ENCODE measurements at places on chromosomes 2 and 18. TPM values are rescaled to one million over a fixed set of nuclear protein-coding genes. Genes with fewer than 3 reads are reported as not detected.
A peak's percentile ranks its signal among the peaks of the same experiment; 100 is the strongest.

GRCh38 chr2:236968101-236968879 lies 117.4 kb upstream of the COPS8 start:
- H3K27me3 ChIP-seq = no peaks in the 10 kb centered on the region
- peaks cover 17% of the 10 kb centered on the region for H3K4me1 ChIP-seq
- H3K4me3 ChIP-seq = no peak overlapping the region
- DNase-seq = no peak
- no peaks in the 10 kb centered on the region for H3K36me3 ChIP-seq

DNA sequence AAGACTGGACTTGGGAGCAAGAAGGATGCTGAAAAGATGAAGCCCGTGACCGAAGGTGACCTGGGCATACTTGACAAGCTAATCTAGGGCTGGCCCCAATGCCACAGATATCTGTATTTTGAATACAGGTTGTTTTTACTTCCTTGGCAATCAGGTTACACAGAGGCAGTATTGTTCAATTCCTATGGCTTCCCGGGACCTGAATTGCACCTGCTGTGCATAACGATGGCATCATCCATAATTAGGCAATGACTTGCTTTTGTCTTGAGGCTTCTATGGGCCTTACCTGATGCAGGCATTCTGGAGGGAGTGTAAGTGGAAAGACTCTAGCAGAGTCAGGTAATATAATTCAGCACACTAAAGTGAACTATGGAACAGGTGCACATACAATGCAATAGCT lies 60.6 kb upstream of the CUL3 start:
- H3K27me3 ChIP-seq = no peaks in the 10 kb centered on the region
- no peaks in the 10 kb centered on the region for H3K4me1 ChIP-seq
- no peaks in the 10 kb centered on the region for H3K36me3 ChIP-seq
- DNase-seq = no peak
- H3K27ac ChIP-seq = no peak overlapping the region
- no peak overlapping the region for H3K4me3 ChIP-seq

- H3K4me3 ChIP-seq = no peak overlapping the region
- DNase-seq = no peak
- H3K4me1 ChIP-seq = no peaks in the 10 kb centered on the region
- no peaks in the 10 kb centered on the region for H3K27me3 ChIP-seq
- no peak overlapping the region for H3K27ac ChIP-seq
- H3K36me3 ChIP-seq = no peaks in the 10 kb centered on the region
Measured at GRCh38 chr2:172147944-172148650, 45.4 kb upstream of the DLX2 start.

- DNase-seq = no peak
- H3K4me1 ChIP-seq = peaks cover 7% of the 10 kb centered on the region
- H3K27ac ChIP-seq = no peak overlapping the region
- H3K36me3 ChIP-seq = no peaks in the 10 kb centered on the region
- no peaks in the 10 kb centered on the region for H3K27me3 ChIP-seq
Measured at GRCh38 chr2:227870710-227871374, 589 bp upstream of the DAW1 start.

GRCh38 chr2:165008730-165009315 lies 53.5 kb upstream of the SLC38A11 start:
- no peaks in the 10 kb centered on the region for H3K36me3 ChIP-seq
- H3K27me3 ChIP-seq = no peaks in the 10 kb centered on the region
- H3K27ac ChIP-seq = peak overlapping the region; percentile 82
- DNase-seq = peak; percentile 25
- H3K4me3 ChIP-seq = no peak overlapping the region
- peaks cover 25% of the 10 kb centered on the region for H3K4me1 ChIP-seq

DNA sequence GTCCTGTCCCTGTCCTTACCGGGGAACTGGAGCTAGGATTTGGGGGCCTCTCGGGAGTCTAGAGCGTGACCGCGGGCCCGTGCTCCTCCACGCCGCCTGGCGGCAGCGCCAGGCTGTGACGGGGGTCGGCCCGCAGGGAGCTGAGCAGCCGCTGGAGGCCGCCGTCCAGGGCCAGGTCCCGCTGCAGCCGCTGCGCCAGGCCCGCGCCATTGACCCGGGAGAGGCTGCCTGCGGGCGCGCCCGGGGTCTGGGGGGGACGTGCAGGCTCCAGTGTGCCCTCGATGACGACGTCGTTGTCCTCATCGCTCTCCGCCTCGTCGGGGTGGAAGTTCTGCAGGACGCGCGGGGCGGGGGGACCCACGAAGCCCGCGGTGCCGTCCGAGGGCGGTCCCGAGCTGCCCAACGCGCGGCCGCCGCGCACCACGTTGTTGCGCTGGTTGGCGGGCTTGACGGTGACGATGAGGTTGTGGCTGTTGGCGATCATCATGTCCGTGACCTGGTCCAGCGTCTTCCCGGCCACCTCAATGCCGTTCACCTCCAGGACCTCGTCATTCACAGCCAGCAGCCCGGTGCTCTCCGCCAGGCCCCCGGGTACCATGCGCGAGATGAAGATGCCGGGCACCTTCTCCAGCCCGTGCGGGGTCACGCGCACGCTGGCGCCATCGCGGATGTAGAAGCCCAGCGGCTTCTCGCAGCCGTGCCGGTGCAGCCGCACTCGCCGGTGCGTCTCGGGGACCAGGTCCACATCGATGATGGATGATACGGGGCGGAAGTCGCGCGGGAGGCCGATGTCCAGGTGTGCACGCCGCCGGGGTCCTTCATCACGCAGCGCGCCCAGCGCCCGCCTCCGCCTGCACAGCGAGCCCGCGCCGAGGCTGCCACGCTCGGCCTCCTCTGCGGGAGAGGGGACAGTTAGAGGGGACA lies 50.9 kb downstream of the ADNP2 start:
- no peaks in the 10 kb centered on the region for H3K36me3 ChIP-seq
- H3K4me1 ChIP-seq = no peaks in the 10 kb centered on the region
- no peaks in the 10 kb centered on the region for H3K27me3 ChIP-seq
- H3K4me3 ChIP-seq = no peak overlapping the region
- peak; percentile 47 for DNase-seq

DNA sequence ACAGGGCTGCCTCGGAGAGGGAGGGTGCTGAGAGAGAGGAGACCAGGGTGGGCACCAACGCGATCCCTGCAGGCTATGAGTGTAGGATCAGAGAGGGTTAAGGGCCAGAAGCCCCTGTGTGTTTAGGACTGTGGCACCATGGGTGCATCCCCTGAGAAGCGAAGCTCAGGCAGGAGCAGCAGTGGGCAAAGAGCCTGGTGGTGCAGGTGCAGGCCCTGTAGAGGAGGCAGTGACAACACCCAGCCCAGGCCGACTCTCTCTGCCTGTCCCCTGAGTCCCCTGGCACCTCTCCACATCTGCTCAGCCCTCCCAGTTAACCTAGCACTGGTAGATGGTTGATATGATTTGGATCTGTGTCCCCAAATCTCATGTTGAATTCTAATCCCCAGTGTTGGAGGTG lies 139.8 kb downstream of the RNF152 start:
- H3K27ac ChIP-seq = no peak overlapping the region
- H3K36me3 ChIP-seq = no peaks in the 10 kb centered on the region
- H3K27me3 ChIP-seq = no peaks in the 10 kb centered on the region
- peaks cover 5% of the 10 kb centered on the region for H3K4me1 ChIP-seq

DNA sequence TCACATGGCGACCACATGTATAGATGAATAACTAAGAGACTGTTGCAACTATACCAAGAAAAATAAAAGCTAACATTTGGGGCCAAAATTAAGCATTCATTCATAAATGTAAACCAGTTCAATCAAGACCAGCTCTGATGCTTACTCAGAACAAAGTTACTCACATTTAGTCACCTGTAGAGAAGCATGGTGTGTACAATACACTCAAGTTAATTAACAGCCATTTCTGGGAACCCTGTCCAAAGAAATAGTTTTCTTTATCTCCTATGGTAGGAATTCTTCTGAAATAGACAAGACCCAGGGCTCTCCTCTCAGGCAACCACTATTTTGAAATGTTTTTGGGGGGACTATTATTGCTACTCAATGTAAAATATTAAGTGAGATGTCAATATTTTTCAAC lies 1.6 kb downstream of the SCN3A start:
- no peak overlapping the region for H3K4me3 ChIP-seq
- H3K27ac ChIP-seq = no peak overlapping the region
- no peaks in the 10 kb centered on the region for H3K36me3 ChIP-seq
- DNase-seq = no peak

DNA sequence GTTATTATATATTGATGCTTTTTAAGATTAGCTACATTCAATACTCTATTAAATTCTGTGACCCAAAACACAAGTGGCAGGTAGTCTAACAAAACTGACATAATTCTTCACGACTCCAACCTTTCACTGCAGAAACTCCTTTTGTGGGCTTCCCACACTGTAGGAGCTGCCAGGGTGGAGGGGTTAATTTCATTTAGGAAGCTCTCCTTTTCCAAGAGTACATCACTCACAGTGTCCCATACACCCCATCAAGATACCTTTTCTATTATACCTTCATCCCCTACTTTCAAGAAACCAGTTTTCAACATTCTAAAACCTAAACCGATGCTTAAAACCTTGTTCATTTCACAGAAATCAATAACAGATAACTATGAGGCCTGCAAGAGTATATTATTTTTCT lies 825 bp downstream of the THUMPD2 start:
- H3K27ac ChIP-seq = peak overlapping the region; percentile 81
- H3K4me1 ChIP-seq = peaks cover 27% of the 10 kb centered on the region
- DNase-seq = no peak
- peak overlapping the region; percentile 61 for H3K4me3 ChIP-seq
- no peaks in the 10 kb centered on the region for H3K27me3 ChIP-seq

- no peak for DNase-seq
- no peaks in the 10 kb centered on the region for H3K36me3 ChIP-seq
- H3K27me3 ChIP-seq = no peaks in the 10 kb centered on the region
- no peak overlapping the region for H3K4me3 ChIP-seq
- H3K4me1 ChIP-seq = peaks cover 17% of the 10 kb centered on the region
Measured at GRCh38 chr18:49970319-49970718, 157.0 kb upstream of the ACAA2 start.

DNA sequence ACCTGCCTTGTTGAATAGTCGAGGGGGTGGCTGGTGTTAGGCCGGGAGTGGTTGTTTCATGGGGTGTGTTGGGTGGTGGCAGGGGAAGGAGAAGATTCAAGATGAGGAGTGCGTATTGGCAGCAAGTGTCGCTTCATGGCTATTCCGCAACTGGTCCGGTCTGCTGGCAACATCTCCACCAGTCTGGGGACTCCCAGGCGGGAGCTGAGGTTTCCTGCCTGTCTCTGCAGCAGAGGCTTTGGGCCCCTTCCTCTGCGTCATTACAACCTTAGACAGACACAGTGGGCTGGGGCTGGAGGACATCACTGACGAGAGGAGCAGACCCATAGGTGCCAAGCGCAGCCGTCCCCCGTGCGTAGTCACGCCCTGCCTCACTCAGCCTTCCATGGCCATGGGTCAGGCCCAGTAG lies 64.0 kb upstream of the MCFD2 start:
- no peak overlapping the region for H3K4me3 ChIP-seq
- H3K4me1 ChIP-seq = peaks cover 48% of the 10 kb centered on the region
- H3K27ac ChIP-seq = peak overlapping the region; percentile 96
- H3K36me3 ChIP-seq = no peaks in the 10 kb centered on the region
- DNase-seq = no peak

GRCh38 chr2:75959724-75960471 lies 249.2 kb upstream of the GCFC2 start:
- no peaks in the 10 kb centered on the region for H3K27me3 ChIP-seq
- H3K4me1 ChIP-seq = no peaks in the 10 kb centered on the region
- no peaks in the 10 kb centered on the region for H3K36me3 ChIP-seq
- no peak for DNase-seq

DNA sequence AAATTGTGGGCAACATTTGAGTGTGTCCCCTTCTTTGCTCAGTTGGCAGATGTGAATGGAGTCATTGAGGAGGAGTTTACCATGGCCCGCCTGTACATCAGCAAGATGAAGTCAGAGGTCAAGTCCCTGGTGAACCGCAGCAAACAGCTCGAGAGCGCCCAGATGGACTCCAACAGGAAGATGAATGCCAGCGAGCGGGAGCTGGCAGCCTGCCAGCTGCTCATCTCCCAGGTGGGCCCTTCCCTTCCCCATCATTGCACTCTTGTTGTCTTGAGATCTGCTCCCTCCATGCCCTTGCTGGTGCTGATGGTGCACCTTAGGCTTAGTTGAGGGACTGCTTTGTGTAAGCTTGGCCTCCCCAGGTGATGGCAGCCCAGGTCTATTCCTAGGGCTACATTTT lies 47.5 kb upstream of the LYPD6B start:
- H3K27me3 ChIP-seq = no peaks in the 10 kb centered on the region
- DNase-seq = no peak
- no peak overlapping the region for H3K4me3 ChIP-seq
- no peaks in the 10 kb centered on the region for H3K36me3 ChIP-seq
- H3K27ac ChIP-seq = no peak overlapping the region

GRCh38 chr2:191481305-191482070 lies 196.4 kb upstream of the NABP1 start:
- no peak for DNase-seq
- no peak overlapping the region for H3K27ac ChIP-seq
- H3K4me3 ChIP-seq = no peak overlapping the region
- peaks cover 36% of the 10 kb centered on the region for H3K4me1 ChIP-seq

DNA sequence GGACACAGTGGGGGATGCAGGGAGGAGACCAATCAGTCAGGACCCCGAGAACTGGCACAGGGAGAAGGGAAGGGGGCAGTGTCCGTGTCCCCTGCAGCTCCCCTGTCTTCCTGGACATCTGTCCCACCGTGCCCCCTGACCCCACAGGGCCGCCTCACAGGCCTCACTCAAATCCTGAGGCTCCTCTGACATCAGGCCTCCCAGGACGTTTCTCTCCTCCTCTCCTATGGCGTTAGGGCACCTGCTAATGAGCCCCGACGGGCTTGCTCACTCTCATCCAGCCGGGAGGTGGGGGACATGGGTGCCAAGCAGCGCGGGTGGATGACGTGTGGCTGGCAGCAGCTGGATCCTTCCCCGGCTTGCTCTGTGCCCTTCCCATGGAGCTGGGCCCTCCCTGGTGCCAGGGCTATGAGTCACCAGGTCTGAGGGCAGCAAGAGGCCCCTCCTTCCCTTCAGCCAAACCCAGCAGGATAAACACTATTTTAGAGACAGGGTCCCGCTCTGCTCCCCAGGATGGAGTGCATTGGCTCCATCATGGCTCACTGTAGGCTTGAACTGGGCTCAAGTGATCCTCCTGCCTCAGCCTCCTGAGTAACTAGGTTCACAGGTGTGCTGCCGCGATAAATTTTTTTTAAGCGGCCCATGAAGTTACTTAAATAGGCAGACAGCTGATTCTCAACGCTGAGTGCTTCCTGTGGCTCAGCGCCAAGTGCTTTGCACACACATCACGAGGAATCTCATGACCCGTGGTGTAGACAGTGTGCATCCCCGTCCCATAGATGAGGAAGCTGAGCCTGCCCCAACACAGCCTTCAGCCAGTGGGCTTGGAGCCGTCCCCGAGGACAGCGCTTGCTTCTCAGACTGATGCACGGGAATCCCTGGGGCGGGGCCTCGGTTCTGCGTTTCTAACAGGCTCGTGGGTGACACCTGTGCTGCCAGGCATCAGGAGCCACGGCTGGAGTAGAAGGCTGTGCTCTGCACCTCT lies 64.5 kb upstream of the HDAC4 start:
- H3K27me3 ChIP-seq = no peaks in the 10 kb centered on the region
- DNase-seq = peak; percentile 84
- H3K36me3 ChIP-seq = no peaks in the 10 kb centered on the region

The DCC gene
- not detected for total RNA-seq

The CARF gene
- total RNA-seq = 8.0 TPM

The DSC2 gene
- 8.9 TPM for total RNA-seq

The DNPEP gene
- 18.4 TPM for total RNA-seq

The REG3G gene
- total RNA-seq = 171 TPM

The ANKRD62 gene
- total RNA-seq = 14.2 TPM
